ENCODE measurements at places on chromosomes 3 and 15. TPM values are rescaled to one million over a fixed set of nuclear protein-coding genes. Genes with fewer than 3 reads are reported as not detected.

The LSMEM2 gene
- total RNA-seq = 29.6 TPM

DNA sequence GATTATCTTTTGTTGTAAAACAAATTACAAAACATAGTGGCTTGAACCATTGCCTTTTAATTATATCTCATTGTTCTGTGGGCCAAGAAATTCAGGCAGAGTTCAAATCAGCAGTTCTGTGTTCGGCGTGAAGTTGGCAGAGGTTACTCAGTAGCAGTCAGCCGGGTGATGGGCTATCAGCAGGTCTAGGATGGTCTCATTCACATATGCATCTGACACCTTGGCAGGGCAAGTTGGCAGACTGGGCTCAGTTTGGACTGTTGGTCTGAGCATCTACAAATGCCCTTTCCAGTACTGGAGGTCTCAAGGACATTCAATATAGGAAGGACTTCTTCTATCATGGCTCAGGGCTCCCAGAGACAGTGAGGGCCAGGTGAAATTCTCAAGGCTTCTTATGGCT lies 51.2 kb upstream of the ITGA11 start:
- DNase-seq = no peak

The CFAP100 gene
- total RNA-seq = not detected

- peak; percentile 37 for DNase-seq
Measured at GRCh38 chr3:53223025-53223424, 32.8 kb downstream of the TKT start.

The TMCO5A gene
- total RNA-seq = not detected

- no peak for DNase-seq
Measured at GRCh38 chr3:10786640-10787039, 29.4 kb upstream of the SLC6A11 start.

GRCh38 chr3:94596887-94597566 lies 534.2 kb downstream of the NSUN3 start:
- DNase-seq = no peak

The VIPR1 gene
- 3.4 TPM for total RNA-seq

GRCh38 chr3:181623924-181624694 lies 87.6 kb upstream of the SOX2 start:
- DNase-seq = no peak

DNA sequence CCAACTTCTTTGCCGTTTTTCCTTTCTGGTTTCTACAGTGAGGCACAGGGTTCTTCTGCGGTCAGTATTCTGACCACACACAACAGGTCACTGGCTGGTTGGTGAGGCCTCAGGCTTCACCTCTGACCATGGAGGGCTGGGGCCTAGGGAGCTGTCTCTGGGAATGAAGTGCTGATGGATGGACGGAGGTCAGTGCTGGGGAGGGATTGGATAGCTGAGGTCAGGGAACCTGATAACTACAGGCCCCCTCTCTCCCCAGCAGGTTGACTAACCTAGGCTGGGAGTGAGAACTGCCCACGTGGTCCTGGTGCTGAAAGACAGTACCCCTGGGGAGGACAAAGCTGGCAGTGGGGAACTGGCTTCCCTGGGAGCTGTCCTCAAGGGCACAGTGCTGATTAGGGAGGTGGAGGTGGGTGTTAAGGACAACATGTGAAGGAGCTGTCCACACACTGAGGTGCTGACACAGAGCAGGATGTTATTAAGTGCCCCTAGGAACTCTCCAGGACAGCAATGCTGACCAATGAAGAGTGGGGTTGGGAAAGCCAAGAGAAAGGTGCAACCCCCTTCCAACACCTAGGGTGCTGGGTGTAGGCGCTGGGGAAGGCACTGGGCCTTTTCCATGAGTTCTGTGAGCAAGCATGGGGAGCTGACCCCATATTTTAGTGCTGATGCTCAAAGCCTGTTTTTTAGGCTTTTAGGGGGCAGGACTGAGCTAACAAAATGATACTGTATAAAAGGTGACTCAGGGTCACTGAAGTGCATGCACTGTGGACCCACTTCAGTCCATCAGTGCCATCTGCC lies 45.2 kb downstream of the ATP2B2 start:
- DNase-seq = no peak

DNA sequence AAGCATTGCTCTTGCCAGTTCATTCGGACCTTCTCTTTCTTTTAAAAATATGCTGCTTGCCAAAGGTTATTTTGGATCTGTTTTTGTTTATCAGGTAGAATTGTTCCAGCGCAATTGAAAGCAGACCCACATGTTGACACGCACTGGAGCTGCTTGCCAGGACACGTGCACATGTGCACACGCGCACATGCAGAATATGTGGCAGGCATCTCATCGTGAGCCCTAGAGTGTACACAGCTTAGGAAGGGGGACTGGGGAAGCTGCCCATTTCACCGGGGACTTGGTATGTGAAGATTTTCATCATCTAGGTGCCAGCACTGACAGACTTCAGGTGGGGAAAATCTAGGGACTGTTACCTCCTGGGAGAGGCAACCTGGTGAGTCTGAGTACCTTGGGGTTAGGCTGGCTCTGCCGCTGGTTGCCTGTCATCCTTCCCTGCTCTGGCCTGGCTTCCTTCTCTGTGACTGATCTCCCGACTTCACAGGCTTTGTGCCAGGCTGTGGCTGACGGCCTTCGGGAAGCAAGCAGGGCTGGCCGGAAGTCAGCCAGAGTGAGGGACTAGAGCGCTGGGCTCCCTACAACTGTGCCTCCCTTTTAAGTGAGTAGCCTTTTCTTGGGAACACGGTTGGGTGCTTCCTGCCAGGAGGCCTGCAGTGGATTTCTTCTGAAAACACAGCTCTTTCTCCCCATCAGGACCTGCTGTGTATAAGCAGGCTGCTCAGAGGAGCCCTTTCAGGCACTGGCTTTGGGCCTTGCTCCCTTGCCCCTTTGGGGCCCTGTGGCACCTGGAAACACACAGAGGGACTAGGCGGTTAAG lies 129.3 kb downstream of the EEFSEC start:
- peak; percentile 84 for DNase-seq

GRCh38 chr15:64117759-64118487 lies 22.1 kb downstream of the SNX1 start:
- DNase-seq = no peak

GRCh38 chr3:47042231-47042791 lies 62.8 kb downstream of the NBEAL2 start:
- DNase-seq = no peak

DNA sequence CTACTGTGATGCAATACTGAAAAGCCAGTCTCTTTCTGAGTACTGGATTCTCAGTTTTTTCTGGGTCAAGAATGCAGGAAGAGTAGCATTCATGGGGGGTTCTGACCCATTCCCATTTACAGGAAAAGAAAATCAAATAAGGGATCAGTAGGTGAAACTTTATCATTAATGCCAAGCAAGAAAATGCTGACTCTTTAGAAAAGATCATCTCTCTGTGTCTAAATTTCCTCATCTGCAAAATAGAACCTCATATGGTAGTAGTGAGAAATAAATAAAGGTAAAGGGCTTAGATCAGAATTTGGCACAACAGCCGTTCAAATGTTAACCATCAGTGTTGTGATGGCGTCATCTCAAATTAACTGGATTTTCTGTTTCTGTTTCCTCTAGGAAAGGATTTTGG lies 807.6 kb upstream of the LMCD1 start:
- DNase-seq = no peak

- DNase-seq = peak; percentile 88
Measured at GRCh38 chr15:90885432-90886290, 1.4 kb downstream of the FES start.

The CCR3 gene
- not detected for total RNA-seq

DNA sequence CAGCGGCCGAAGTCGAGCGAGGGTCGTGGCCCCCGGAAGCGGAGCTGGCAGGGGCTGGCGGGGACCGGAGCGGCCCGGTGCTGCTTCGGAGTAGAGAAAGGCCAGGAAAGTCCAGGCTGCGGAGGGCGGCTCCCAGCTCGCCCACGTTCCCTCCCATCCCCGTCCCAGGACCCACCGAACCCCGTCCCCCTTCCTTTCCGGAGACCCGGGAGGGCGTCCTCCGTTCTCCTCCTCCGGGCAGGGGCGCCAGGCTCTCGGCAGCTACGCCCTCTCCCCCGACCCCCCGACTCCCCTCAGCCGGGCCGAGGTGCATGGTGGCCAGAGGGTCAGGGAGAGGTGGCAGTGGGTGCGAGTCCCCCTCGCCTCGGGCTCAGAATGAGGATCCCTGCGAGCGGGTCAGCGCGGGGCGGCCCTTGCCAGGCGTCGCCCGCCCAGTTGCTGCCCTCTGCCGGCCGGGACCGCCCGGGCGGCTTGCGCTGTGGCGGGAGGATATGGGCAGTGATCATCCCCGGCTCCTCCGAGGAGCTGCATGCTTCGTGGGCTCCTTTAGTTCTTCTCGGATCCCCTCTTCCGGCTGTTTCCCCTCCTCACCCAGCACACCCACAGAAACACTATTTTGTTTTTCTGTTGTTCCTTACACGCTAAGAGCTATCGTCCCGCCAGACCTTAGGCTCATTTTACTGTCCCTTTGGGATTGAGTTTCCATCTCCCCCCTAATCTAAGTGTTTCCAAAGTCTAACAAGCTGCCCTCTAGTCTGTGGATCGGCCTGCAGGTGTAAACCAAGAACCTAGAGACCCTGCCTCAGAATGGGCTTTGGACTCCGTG lies 744 bp upstream of the ALDH1A2 start:
- peak; percentile 83 for DNase-seq

GRCh38 chr15:50107157-50107556 lies 11.9 kb downstream of the ATP8B4 start:
- no peak for DNase-seq

DNA sequence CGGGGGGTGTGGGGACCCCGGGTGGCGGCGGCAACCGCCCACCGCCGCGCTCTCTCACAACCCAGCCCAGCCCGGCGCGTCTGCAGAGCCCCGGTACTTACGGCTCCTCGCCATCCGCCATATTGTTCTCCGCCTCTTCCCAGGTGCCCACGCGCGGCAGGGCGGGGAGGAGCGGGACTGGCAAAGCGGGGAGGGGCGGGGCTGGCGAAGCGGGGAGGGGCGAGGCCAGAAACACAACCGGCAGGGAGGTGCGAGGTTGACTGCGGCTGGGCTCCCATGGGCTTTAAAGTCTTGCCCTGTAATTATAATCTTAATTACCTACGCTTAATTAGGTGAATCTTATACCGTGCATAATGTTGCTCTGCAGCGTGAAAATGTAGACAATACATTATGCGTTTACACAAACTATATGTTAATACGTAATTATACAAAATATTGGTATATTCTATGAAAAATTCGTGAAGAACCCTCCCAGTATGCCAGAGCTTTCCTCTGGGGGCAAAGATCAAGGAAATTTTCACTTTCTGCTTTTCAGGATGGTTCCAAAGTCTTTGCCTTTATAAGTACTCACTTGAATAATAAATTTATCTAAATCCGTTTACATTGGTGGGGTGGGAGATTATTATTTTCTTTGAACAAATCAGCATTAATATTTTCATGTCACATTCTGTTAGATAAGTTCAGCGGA lies at the start of gene UBA3:
Gene UBA3, minus strand, starts transcription at position 133 of the 688 bp plus-strand sequence. Its CDS starts 12 bp downstream, at position 121.
- DNase-seq = peak; percentile 95

- DNase-seq = no peak
Measured at GRCh38 chr15:64552281-64552948, 92.0 kb downstream of the ZNF609 start.

The OXNAD1 gene
- 14.6 TPM for total RNA-seq

DNA sequence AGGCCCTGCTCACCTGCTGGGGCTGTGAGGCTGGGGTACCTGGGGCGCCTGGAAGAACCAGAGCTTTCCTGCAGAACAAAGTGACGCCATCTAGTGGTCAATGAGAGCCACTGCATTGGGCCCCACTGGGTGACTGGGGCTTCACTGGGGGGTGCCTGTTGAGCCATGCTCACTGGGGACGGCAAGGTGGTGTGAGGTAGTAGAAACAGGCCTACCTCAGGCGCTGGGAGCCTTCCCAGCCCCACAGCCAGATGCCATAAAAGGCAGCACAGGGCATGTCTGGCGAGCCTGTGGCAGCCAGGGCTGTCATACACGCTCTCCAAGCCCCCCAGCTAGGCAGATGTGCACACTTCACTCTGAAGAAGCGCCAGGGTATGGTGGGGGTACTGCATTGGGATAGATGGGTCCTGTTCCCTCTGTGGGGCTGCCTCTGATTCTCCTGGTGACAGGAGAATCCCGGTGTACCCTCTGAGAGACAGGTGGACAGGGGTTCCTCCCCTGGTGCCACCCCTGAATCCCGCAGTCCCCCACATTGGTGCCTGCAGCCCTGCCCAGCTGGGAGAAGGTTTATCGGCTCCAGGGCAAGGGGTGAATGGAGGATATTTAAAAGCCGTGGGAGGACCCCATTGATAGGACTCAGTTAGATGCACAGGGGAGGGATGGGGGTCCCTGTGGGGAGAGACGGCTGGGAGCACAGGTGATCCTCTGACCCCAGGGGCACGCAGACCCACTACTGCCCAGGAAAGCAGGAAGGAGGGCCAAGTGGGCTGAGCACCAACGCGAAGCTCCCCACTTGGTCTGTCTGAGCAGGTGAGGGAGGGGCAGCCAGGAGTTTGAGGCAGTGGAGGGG lies 178.8 kb downstream of the NSMCE3 start:
- no peak for DNase-seq

GRCh38 chr15:70795311-70795665 lies 31.9 kb upstream of the UACA start:
- no peak for DNase-seq

DNA sequence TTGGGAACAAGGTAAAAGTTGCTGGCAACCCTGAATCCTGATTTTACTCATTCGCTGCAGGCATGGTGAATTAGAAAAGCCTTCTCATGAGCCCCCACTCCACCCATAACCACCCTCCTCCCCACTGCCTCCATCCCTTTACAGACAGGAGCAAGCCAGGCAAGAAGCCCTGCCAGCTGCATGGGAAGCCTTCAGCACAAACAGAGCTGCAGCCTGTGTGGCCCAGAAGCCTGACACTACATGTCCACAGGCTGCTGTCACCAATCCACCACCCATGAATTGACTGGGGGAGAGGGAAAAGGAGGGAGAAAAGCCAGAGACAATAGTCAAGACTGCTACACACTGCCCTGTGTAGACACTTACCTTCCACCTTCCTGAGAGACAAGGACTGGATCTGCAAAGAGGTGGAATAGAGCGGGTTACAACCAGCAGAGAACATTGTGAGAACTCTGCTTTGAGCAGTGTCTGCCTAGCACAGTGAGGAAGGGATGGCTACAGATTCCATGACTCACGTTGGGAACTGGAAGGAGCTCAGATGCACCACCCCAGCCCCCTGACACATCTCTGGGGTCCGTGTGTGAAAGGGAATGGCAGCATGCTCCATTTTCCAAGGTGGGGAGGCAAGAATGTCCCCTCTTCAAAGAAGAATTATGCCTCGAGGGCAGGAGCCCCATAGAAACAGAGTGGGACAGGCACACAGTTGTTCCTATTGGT lies 33.9 kb downstream of the DZIP1L start:
- no peak for DNase-seq

DNA sequence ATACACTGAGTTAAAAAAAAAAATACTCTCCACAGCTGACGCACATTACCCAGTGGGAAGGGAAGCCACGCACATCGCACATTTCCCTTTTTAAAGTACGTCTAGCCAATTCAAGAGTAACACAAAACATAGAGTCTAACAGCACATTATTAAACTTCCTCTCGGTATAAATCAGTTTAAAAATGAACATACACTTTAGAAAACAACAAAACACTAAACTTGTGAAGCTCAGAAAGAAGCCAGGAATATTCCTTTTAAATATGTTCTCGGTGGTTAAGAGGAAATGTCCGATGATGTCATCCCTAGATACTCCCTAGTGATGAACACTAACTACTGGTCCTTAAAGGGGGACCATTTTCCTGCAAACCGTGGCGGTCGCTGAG lies 721 bp downstream of the MYEF2 start:
- no peak for DNase-seq

The LRRIQ4 gene
- not detected for total RNA-seq

The KCNMB2 gene
- total RNA-seq = 2.6 TPM

Data from Right ventricle myocardium superior (tissue), 1 donor.